ENCODE measurements at places on chromosomes 7 and 10.

GRCh38 chr10:25056726-25057125, 40.3 kb downstream of the THNSL1 start:
- DNase-seq, result no peak

DNA sequence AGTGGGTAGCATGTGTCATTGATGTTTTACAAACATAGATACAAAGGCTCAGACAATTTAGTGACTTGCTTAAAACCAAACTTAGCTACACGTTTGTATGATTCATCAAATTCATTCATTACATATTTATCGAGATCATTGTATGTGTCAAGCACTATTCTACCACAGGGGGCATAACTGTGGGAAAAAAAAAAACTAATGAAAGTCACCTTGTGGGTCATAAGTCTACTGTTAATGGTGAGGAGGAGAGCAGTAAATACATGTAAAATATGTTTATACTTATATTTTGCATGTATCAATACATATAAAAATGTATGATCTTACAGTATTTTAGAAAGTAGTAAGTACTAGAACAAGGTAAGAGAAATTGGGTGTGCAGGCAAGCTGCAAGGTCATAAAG, 933.8 kb downstream of the IPMK start:
- DNase-seq, result no peak

DNA sequence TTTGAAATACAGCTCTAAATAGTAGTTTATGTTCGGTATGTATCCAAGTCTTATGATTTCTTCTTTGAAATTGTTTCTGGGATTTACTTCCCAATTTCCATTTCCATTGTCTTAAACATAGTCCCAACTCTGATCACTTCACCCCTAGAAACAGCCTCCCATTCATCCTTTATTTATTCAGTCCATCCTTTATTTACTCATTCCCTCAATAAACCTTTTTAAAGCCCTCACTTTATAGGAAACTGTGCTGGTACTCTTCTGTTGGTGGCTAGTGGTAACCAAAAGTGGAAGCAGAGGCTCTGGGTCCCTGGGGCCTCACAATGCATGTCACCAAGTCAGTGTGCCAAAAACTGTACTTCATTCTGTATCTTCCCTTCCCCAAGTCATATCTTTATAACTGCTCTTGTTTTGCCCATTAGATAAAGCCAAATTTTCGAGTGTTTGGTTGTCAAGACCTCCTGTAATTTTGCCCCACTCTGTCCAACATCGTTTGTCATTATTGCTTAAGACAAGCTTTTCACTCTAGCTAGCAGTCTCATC, 3.9 kb upstream of the EPC1 start:
- no peak for DNase-seq

DNA sequence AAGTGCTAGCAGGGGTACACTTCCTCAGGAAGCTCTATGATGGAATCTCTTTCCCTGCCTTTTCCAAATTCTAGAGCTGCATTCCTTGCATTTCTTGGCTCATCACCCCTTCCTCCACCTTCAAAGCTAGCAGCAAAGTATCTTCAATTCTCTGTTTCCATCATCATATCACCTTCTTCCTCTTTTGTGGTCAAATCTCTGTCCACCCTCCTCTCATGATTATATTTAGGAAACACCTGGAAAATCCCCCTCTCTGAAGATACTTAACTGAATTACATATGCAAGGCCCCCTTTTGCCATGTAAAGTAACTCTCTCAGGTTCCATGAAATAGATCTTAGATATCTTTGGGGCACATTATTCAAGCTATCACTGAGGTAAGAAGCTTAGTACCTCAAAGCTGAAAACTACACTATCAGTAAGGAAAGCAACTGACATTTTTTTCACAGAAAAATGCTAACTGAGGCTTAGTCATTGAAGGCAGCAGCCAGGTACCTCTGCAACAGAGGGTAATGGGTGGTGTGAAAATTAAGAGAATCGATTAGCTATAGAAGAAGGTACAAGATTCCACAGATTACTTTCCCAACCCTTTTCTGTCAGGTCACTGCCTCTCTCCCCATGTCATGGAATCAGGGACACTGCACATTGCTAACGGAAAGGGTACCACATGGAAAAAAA, 197.3 kb downstream of the MACC1 start:
- no peak for DNase-seq

DNA sequence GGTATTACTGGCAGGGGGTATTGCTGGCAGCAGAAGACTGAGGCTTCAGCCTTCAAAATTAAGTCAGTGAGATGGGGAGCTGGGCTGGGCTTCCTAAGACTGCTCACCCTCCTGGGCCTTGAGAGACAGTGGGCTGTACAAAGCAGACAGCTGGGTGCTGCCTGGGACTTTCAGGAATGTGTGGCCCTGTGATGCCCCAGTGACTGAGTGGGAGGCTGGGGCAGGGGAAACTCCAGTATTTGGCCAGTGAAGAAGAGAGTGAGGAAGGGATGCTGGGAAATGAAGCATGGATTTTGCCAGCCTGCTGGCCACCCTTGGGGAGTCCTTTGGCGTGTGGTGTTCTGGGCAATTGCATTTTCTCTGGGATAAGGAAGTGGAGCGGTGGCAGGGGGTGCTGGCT, 442 bp downstream of the ANKRD2 start:
- no peak for DNase-seq

DNA sequence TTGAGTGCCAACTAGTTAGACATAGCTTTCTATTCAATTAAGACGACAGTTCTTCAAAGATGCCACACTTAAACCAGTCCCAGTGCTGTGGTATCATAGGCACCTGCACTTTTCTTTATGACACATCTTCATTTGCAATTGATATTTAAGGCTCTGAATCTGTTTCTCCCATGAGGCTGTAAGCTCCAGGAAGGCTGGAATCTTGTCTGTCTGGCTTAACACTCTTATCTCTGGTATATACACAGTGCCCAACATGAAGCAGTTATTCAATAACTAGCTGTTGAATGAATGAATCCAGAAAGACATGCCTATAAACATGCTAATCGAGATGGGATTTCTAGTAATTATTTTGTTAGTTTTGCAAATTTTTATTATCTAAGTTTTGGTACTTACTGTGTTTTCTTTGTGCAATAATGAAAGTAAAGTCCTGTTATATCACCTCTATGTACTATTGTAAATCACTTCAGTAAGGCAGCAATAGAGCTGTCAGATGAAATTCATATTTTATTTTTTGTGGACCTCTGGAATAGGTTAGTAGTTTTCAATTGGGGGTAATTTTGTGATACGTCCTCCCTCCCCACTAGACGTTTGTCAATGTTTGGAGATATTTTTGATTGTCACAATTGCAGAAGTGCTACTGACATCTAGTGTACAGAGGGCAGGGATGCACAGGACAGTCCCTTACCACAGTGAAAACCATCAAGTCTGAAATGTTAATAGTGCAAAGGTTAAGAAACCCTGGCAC, 51.3 kb upstream of the STEAP4 start:
- DNase-seq, result no peak

DNA sequence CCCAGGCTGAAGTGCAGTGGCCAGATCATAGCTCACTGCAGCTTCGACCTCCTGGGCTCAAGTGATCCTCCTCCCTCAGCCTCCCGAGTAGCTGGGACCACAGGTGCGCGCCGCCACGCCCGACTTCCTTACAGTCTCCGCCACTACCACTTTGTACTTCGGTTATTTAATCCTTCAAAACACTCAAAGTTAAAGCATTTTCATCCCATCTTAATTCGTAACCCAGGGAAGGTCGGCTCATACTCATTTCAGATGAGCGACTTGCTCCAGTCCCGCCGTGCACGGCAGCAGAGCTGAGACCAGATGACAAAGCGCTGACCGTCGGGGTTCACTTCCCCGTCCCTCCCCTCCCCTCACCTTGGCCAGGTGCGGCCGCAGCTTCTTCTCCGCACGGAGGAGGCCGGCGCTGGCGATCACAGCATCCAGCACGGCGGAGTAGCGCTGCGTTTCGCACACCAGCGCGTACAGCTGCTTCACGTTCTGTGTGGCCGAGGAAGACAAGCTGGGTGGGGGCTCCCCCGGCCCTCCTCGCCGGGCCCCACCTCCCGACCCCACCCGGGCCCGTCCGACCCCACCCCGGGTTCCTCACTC, 457 bp downstream of the NSUN5 start:
- DNase-seq, result no peak

DNA sequence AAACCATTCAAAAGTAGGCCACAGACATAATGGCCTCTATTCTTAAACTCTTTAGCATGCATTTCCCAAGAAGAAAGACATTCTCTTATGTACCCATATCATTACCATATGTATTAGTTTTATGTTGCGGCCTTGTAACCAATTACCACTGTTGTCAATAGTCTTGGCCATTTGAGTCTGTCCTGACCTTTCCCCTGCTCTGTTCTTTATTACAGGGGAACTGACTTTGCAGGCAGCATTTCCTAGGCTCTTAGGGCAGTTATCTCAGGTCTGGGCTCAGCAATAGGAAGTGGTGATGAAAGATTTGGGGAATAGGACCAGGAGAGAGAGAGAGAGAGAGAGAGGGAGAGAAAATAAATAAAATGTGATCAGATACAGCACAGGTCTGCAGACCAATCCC, 194.5 kb upstream of the LRGUK start:
- no peak for DNase-seq

- DNase-seq, result no peak
Measured at GRCh38 chr10:74227697-74228424, 76.8 kb downstream of the ADK start.

DNA sequence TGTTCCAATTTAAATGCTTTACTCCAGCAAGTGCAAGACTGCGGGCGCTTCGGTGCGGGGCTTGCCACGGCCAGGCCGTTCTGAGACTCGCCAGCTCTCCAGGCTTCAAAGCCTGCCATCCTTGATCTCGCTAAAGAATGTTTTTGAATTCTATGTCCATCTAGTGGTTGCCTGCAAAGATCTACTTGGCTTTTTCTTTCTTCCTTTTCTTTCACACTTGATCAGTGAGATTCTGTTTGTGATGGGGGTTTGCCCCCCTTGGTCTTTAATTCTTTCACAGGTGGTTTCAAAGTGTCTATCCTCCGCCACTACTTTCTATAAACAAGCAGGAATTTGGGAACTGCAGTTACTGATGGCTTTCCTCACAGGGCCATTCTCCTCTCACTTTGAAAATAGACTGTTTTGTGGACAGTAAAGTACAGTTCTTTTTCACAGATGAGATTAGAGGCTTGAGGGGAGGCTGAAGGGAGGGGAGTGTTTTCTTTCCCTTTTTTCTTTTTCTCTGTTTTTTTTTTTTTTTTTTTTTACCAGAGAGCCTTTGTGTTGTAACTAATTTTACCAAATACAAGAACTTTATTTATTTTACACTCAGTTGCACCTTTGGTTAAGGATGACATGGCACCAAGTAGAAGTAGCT, 15.2 kb upstream of the FBXW4 start:
- no peak for DNase-seq

- no peak for DNase-seq
Measured at GRCh38 chr7:120742372-120742771, 115.6 kb downstream of the TSPAN12 start.

GRCh38 chr10:46557319-46558121, 1.1 kb upstream of the GPRIN2 start:
- no peak for DNase-seq

DNA sequence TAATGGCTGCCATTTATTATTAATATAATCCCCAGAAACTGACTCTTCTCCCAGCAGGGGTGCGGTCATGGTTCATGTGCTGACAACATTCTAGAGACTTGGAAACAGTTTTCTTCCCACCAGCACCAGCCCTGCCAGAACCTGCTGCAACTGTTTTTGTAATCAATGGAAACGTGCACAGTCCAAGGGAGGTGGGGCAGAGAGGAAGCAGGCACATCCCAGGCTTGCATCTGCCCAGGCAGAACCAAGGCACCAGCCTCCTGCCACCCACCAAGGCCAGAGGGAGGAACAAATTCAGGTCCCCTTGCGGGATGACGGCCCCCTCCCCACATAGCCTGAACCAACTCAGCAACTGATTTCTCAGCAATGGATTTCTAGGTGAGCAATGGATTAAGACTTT, 119.0 kb downstream of the OAT start:
- no peak for DNase-seq

DNA sequence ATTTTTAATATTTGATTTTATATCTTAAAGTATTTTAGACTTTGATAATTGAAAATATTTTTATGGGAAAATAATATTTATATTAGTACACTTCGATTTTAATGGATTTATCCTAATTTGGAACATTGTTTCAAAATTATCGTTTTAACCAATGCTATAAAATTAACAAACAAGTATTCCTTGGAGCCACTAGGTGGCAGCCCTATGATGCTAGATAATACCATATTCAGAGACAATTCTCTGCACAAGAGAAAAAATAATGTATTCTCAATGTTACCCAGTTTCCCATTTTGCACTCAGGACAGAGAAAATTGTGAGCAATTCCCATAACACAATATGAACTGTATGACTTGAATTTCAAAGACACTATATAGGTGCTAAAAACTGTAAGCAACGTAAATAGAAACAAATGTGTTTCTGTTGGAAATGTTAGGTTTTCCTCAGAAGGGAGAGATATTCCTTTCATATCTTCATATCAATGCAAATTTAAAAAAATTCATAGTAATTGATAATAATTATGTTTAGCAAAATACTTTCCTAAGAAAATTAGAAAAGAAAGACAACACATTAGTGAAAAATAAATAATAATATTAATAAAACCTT, 237.8 kb downstream of the SEMA3E start:
- no peak for DNase-seq

- no peak for DNase-seq
Measured at GRCh38 chr7:127828843-127829500, 177.0 kb downstream of the SND1 start.

Data from esophagus squamous epithelium (tissue), 5 donors.